NCI-H510A (cell line): ENCODE measurements at places on chromosomes 13 and 19.

DNA sequence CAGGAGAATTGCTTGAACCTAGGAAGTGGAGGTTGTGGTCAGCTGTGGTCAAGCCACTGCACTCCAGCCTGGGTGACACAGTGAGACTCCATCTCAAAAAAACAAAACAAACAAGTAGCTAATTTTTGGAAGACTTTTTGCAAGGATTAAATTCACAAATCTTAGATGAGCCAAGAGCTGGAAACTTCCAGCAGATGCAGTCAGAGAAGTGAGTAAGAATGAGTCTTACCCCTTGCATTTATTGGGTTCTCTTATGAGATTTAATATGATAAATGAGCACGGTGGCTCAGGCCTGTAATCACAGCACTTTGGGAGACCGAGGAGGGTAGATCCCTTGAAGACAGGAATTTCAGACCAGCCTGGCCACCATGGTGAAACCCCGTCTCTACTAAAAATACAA is 44.9 kb upstream of the NBEA start:
- no peak for DNase-seq

- no peak for DNase-seq
Observed at GRCh38 chr13:51821606-51822005, 17.6 kb upstream of the DHRS12 start.

- no peak for DNase-seq
Observed at GRCh38 chr19:51398096-51398704, 7.8 kb upstream of the C19orf84 start.

DNA sequence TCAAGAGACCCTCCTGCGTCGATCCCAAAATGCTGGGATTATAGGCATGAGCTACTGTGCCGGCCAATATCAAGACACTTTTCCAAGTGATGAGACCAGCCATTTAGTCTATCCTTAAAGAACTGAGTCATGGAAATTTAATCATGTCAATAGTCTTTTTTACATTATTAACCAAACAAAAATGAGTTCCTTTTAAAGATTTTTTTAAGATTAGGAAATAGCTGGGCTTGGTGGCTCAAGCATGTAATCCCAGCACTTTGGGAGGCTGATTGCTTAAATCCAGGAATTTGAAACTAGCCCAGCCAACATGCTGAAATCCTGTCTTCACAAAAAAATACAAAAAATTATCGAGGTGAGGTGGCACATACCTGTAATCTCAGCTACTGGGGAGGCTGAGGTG is 16.7 kb upstream of the ZNF564 start:
- DNase-seq: no peak

DNA sequence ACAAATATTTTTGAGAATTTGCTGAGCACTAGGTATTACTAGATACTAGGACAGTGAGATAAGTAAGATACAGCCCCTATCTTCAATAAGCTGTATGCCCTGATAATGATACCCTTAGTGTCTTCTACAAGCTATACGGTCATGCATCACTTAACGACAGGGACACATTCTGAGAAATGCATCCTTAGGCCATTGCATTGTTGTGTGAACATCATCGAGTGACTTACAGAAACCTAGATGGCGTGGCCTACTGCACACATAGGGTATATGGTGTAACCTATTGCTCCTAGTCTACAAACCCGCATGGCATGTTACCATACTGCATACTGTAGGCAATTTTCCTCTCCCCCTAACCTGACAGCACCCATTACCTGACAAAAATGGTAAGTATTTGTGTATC is 64.9 kb downstream of the LRCH1 start:
- no peak for DNase-seq

- DNase-seq: no peak
Observed at GRCh38 chr19:55406091-55406825, 1.3 kb downstream of the UBE2S start.

DNA sequence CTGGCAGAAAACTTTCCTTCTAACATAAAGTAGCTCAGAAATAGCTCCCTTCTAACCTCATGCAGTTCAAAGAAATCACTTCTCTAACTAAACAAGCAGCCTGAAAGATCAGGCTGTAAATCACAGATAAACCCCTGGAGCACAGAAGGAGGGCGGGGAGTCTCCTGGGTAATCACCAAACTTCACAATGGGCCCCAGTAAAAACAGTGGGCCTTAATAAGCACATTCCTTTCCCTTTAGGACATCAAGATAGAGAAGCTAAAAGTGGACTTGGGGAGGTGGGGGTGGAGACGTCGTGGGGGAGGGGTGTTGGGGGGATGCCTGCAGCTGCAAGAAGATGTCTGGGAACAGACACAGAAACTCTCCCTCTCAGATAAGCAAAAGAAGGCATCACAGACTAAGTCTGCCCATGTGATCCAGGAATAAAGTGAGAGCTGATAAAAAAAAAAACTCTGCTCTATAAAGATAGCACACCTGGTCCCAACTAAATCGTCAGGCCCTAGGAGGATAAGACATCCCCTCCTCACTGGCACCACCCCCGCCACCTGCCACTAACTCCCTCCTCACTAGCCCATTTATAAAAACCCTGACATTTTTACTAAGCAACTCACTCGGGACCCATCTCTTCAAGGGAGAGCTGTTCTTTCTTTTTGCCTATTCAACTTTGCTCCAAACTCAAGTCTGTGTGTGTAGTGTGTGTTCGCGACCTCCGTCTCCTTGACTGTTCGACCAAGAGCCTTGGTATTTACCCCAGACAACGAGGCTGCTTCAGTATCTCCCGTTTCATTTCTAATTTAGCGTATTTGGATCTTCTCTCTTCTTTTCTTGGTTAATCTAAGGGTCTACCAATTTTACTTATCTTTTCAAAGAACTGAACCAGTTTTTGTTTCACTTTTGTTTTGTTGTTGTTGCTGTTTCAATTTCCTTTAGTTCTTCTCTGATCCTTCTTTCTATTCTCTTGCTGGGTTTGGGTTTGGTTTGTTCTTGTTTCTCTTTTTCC is 31.7 kb downstream of the DNAJC15 start:
- DNase-seq: no peak

- DNase-seq: no peak
Observed at GRCh38 chr19:6800991-6801484, 28.5 kb downstream of the VAV1 start.

DNA sequence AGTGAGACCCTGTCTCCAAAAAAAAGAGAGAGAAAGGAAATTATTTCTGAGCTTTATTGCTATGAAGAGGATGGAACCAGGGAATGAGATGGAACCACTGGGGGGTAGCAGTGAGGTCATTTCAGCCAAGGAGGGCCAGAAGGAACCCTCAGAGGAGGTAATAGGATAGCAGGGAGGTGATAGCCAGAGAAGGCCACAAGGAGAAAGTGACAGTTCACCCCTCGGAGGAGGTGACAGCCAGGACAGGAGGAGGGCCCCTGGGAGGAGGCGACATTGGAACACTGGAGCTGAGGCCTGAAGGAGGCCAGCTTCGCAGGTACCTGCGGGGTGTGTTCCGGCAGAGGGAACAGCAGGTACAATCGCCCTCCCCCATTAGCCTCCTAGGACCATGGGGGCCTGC is 675 bp upstream of the PGPEP1 start:
- no peak for DNase-seq

GRCh38 chr19:43777163-43777695 is 3.5 kb downstream of the KCNN4 start:
- no peak for DNase-seq

DNA sequence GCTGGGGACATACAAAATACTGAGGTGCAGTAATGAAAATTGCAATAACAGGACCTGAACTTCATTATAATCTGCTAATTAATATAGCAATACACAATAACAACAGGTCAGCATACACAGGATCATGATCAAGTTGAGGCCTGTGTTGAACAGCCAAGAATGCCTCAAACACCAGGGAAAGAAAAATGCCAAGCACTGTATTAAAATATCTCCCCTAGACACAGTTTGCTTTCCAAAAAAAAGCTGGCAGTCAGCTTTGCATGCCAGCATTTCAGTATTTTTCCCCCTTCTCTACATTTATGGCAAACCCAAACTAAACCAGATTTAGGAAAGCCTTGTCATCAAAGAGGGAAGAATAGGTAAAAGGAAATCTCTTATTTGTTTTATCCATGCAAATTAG is 226.9 kb downstream of the LHFPL6 start:
- DNase-seq: no peak

DNA sequence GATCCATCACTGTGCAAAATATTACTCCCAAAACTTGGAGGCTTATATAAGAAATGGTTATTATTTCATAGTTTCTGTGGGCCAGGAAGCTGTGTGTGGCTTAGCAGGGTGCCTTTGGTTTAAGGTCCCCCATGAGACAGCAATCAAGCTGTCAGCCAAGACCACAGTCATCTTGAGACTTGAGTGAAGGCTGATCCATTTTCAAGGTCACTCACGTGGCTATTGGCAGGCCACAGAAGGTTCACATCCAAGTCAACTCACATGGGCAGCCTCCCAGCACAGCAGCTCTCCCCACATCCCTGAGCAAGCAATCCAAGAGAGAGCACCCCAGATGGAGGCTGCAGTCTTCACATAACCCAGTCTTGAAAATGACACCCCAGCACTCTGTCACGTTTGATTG is 537.4 kb downstream of the MYO16 start:
- DNase-seq: no peak

- no peak for DNase-seq
Observed at GRCh38 chr13:36302289-36302688, 4.7 kb upstream of the CCDC169 start.
